Daoy (cell line): ENCODE measurements at places on chromosomes 12 and 14. TPM values are rescaled to one million over a fixed set of nuclear protein-coding genes. Genes with fewer than 3 reads are reported as not detected.

- DNase-seq: no peak
Observed at GRCh38 chr12:94798113-94798512, 147.8 kb upstream of the TMCC3 start.

Gene CPM
- total RNA-seq: 4.2 and 27.0 TPM in 2 replicates

- DNase-seq: peak; percentile 7
Observed at GRCh38 chr14:89085737-89086382, 261.4 kb downstream of the TTC8 start.

GRCh38 chr14:105090493-105091053, 25.3 kb upstream of the GPR132 start:
- peak; percentile 92 for DNase-seq

DNA sequence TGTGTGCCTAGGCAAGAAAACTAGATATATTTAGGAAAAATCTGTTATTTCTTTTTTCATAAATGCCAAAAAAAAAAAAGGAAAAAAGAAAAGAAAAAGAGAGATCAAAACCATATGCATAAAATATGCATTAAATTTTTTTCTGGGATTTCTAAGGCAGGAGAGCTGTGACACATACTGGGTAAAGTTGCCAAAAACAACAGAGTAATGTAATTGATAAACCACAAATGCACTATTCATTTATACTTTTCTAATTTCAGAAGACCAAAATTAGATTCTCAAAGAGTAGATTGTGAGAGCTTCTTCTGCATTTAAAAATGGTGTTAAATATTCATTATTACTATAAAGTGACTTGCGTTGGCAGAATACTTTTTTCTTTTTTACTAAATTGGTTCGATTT, 673.8 kb upstream of the MGAT4C start:
- no peak for DNase-seq

DNA sequence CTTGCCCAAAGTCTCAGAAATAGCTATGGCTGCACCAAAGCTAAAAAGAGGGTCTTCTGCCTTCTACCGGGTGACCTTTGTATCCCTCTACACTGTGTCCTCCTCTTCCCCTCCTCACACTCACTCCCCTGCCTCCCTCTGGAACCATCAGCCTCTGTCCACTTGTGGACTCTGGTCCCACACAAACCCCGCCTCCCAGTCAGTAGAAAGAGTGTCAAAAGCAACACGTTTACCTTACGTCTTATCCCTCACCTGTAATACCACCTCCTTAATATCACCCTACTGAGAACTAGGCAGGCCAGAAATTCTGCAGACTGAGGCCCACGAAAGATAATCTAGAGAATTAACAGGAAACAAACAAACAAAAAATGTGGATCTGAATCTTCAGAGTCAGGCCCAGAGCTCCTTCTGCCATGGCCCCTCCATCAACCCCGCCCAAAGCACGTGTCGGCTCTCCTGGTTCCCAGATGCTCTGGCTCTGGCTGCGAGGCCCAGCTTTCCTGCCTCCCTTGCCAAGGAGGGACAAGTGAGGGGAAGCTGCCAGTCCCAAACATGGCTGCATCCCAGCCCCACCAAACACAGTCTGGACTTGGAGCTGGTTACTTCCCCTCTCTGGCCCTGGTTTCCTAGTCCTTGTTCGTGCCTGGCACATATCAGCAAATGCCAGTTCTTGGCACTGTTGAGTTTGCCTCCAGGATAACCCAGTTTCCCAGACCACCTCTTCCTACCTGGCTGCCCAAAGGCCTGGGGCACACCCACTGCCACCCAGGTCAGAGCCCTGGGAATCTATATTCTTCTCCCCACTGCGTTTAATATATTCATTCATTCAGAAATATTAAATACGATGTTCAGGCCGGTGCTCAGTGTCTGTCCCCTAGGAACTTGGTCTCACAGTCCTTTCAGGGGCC, 2.7 kb downstream of the ACTN1 start:
- peak; percentile 68 for DNase-seq

Gene CRACR2A
- 7.4 and 11.5 TPM in 2 replicates for total RNA-seq

Gene LRRC10
- total RNA-seq: not detected in 2 replicates

DNA sequence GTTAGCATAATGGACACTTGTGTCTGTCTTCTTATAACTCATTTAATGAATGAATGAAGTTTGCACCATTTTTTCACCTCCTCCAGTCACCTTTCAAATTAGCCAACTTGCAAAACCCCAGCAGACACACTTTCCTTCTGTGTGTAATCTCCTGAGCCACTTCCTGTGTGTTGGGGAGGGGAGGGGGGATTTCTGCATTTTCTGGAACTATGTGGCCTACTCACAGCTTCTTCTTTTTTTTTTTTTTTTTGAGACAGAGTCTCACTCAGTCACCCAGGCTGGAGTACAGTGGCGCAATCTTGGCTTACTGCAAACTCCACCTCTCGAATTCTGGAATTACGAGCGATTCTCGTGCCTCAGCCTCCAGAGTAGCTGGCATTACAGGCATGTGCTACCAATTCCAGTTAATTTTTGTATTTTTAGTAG, 4.1 kb upstream of the SERPINA1 start:
- peak; percentile 71 for DNase-seq

Gene TUBA1B
- 3,979 and 4,039 TPM in 2 replicates for total RNA-seq

DNA sequence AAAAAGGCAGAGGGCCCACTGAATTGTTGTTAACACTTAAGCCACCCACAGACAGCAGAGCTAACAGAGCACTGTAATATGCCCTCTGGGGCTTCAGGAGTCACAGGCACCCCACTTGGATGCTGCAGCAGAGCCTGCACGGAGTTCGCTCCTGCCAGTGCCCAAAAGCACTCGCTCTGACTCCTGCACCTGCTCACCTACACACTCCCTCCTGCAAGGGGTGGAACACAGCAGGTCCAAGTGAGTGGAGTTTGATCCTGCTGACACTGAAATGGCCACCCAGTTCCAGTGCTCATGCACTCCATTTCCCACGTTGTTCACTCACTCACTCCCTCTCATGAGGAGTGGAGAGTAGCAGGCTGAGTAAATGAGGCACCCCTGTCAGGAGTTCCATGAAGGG, 68.8 kb downstream of the OSBPL8 start:
- DNase-seq: no peak

- no peak for DNase-seq
Observed at GRCh38 chr14:87617079-87617478, 375.9 kb downstream of the GALC start.

DNA sequence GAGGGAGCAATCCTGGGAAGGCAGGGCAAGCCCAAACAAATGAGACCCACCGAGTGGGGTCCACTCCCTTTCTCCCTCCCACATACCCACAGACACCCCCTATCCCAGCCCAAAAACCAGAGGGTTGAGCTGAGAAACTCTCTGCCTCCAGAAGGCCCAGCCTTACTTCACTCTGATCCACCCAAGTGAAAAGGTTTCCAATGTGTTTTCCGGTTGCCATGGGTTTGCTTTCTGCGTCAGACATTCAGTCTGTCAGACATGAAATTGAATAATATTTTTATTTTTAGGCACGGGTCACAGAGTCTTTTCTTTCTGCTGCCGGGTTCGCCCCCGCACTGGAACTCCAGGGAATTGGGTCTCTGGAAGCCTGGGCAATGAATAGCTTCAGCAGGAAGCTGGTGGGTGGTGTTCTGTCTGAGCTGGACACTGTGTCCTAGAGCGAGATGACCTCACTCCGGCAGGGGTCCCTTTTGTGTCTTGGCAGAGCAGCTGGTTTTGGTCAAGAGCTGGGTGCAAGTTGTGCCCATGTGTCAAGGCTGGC, 69.8 kb upstream of the CLMN start:
- peak; percentile 19 for DNase-seq

- DNase-seq: no peak
Observed at GRCh38 chr14:51711505-51711904, 59.8 kb downstream of the FRMD6 start.

GRCh38 chr12:50394469-50395029, 1.9 kb downstream of the FAM186A start:
- peak; percentile 33 for DNase-seq

DNA sequence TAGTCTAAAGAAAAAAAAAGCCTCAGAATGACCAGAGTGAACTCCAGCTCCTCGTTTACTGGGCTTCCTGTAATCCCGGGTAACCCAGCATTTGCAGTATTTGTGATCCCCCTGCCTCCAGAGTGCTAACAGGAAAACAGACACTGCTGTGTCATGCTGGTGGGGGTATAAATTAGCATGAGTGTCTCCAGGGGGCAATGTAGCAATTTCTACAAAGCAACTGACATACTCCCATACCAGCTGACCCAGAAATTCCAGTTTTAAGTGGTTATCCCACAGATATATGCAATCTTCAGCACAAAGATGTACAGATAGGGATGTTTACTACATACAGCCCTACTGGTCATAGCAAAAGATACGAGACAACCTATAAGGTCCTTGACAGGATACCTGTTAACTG, 18.8 kb downstream of the TTC7B start:
- peak; percentile 23 for DNase-seq

GRCh38 chr12:109741286-109741969, 27.8 kb downstream of the FAM222A start:
- DNase-seq: no peak

- peak; percentile 93 for DNase-seq
Observed at GRCh38 chr14:22689199-22689598, 45.0 kb upstream of the OR6J1 start.

DNA sequence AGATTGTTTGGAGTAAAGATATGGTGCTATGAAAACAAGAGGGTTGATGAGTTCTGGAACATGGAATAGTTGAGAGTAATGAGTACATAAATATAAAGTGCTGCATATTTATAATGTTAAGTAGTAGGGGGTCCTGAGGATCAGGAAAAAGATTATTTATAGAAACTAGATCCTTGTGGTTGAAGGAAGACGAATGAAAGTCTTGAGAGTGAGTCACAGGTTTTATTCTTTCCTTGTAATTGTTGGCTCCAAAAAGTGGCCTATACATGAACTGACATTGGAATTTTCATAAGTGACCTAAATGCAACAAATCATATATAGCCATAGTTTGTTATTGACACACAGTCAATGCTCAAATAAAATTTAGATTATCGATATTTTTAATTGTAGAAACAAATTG, 440.4 kb upstream of the PRICKLE1 start:
- no peak for DNase-seq

GRCh38 chr14:50380455-50380854, 16.2 kb downstream of the CDKL1 start:
- DNase-seq: no peak

DNA sequence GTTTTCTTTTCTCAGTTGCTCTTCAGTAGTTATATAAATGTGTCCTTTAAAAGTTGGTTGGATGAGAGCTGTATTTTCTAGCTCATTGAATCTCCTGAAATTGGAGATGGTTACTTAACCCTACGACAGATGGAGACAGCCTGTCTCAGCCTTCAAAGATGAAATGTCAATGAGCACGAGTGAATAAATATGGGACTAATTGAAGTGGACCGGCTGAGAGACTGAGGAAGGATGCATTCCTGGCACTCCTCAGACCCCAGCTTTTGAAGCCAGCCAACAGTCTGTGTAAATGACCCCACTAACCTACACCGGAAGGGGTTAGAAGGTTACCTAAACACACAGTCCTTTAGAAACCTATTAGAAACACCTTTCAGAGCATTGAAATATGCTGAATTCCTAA, 46.6 kb downstream of the PDZRN4 start:
- DNase-seq: no peak

Gene FLRT2
- total RNA-seq: 0.03 and 0.86 TPM in 2 replicates

DNA sequence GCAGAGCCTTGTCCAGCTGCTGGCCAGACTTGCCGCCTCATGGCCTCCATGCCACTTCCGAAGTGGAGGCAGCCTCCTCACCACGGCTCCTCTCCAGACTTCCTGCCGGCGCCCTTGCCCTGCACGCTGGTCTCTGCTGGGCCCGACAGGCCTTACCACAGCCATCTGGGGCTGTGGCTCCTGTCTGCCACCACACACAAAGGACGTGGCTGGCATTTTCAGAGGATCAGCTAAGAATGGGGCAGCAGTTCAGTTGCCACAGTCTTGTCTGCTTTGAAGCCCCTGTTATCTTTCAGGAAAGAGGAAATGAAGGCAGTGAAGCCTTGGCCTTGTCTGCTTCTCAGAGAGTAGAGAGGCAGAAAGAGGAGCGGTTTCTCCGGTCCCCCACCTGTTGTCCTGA, 178.0 kb upstream of the FKBP4 start:
- no peak for DNase-seq

- DNase-seq: no peak
Observed at GRCh38 chr14:66240105-66240504, 246.1 kb upstream of the CCDC196 start.

DNA sequence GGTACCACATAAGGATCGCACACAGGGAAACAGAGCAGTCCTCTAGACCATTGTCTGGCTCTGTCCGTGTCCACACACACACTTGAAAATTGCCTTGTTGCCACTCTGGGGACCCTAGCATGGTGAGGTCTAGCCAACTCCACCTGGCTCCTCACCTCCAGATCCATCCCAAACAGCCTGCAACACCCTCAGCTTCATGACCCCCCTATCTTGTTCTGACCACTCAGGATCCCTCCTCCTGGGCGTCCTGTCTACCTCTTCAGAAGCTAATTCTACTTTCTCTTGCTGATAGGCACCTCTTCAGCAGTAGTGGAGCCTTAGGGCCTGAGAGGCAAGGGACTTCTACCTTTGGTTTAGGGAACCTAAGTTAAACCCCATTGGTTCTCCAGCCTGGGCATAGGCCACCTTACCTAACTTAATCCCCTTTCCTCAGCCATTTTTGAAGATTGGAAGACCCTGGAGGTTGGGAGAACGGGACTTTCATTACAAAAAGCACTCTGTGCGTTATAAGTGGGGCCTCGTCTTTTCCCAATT, 697 bp upstream of the HOXC5 start:
- no peak for DNase-seq

Gene CDK17
- 16.9 and 36.3 TPM in 2 replicates for total RNA-seq

GRCh38 chr12:59486827-59487226, 109.0 kb upstream of the SLC16A7 start:
- DNase-seq: no peak

Gene VDR
- total RNA-seq: 10.1 and 12.1 TPM in 2 replicates

DNA sequence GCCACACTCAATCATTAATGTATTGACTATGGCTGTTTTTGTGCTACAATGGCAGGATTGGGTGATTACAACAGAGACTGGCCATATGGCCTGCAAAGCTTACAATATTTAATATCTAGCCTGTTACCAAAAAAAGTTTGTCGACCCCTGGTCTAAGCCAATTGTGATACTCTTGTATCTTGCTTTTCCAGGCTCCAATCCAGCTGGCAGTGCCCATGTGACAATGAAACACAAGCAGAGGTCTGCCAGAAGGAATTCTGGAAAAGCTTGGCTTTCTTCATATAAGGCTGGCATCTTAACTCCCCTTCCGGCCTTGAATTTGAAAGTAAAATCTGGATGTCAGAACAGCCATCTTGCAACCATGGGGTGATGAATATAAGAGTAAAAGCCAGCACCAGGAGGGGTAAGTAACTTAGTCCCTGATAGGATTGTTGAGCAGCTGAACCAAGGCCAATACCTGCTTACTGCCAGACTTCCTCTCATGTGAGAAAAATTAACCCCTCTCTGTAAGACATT, 458.7 kb downstream of the TMTC2 start:
- no peak for DNase-seq

Gene SINHCAF
- 155 and 191 TPM in 2 replicates for total RNA-seq
